Amniotic epithelial cell (primary cell): ENCODE measurements at places on chromosomes 1 and 21.
A peak's percentile ranks its signal among the peaks of the same experiment; 100 is the strongest.

DNA sequence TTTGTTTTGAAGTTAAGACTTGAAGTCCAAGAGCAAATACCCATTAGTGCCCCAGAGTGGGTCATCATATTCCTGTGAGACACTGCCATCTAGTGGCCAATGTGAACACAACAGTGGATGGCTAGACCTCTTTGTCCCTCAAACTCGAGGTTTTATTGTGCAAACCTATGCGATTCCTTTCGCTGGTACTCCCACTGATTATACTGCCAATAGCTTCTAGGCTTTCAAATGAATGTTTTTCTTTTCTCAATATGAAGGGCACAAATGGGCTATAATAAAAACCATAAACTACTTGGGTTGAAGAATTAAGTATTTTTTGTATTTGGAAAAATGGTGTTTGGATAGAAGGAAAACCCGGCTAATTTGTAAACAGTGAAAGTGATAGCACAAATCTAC lies 100.4 kb upstream of the ZNF281 start:
- DNase-seq, result peak; percentile 83

GRCh38 chr1:150259758-150260669 lies 2.4 kb downstream of the CA14 start:
- DNase-seq, result peak; percentile 23

- peak; percentile 63 for DNase-seq
These were observed 2.1 kb upstream of the RAB3GAP2 start for GRCh38 chr1:220274251-220274855.

GRCh38 chr1:8332806-8333205 lies 14.9 kb downstream of the SLC45A1 start:
- DNase-seq, result no peak

DNA sequence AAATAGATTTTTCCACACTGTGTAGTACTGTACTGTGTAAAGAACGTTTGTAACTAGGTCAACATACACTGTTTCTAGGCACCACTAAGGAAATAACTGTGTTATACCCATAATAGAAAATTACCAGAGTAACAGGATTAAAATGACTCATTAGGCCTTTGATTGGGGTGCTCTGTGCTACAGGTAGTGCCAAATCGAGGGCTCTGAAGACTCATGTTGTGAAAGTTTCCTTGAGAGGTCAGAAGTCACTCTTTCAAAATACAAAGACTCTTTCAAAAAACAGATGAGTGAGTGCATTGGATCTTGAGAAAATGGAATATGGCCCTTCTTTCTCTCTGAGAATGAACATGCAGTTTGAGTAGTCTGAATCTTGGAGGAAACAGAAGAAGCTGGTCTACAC lies 143.0 kb downstream of the MRPL39 start:
- DNase-seq, result no peak

DNA sequence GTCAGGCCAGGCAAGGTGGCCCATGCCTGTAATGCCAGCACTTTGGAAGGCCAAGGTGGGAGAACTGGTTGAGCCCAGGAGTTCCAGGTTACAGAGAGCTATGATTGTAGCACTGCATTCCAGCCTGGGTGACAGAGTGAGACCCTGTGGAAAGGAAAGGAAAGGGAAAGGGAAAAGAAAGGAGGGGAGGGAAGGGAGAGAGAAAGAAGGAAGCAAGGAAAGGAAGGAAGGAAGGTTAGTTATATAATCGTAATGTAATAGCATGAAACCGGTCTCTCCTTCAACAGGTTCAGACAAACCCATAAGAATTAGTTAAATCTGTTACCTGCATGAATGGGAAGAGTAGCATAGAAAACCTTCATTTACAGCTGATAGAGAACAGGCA lies 1.2 kb upstream of the PAQR7 start:
- no peak for DNase-seq

- DNase-seq, result no peak
These were observed 329.0 kb downstream of the OLFM3 start for GRCh38 chr1:101667761-101668160.

GRCh38 chr1:36922593-36923426 lies 111.5 kb downstream of the GRIK3 start:
- DNase-seq, result no peak

DNA sequence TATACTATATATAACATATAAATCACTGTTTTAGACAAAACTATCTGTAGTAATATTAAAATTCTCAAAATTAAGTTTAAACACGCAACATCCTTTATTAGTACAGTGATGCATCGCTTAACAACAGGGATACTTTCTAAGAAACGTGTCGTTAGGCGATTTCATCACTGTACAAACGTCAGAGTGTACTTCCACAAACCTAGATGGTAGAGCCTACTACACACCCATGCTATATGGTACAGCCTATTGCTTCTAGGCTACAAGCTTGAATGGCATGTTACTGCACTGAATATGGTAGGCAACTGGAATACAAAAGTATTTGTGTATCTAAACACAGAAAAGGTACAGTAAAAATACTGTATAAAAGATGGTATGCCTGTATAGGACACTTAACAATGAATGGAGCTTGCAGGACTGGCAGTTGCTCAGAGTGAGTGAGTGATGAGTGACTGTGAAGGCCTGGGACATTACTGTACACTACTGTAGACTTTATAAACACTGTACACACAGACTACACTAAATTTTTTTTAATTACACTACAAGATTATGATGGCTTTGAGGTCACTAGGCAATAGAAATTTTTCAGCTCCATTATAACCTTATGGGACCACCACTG lies 10.5 kb downstream of the FOXJ3 start:
- no peak for DNase-seq

GRCh38 chr1:222097588-222097987 lies 355.7 kb upstream of the DUSP10 start:
- no peak for DNase-seq

GRCh38 chr1:164695956-164696665 lies 137.1 kb downstream of the PBX1 start:
- DNase-seq, result no peak

DNA sequence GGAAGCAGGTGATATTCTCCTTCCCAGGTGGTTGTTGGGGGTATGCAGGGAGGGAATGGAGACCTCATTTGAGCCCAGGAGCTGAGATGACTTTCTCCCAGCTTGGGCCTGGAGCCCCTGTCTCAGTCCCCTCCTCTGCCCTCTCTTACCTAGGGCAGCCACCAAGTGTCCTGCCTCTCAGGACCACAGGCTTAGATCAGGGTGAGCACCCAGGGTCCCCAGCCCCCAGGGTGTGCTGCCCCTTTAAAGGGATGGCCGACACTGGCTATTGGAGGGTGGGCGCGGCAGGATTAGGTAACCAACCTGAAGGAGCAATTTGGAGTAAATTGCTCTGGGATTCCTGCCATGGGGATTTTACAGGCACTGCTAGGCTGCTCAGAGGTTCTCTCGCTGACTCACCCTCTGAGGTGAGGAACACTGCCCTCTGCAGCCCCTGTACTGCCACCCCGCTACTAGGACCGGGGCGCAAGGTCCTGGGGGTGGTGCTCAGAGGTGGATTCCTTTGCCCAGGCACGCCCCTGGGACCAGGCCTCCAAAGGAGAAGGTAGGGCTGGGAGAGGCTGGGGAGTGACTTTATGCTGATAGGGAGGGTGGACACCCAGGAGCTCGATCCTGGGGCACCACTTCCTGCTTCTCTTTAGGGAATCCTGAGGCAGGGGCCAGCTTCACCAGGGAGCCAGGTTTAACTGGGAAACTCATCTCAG lies 1.5 kb downstream of the RPS6KA1 start:
- peak; percentile 71 for DNase-seq

- no peak for DNase-seq
These were observed 59.7 kb downstream of the MATN1 start for GRCh38 chr1:30663596-30664091.

GRCh38 chr1:225617479-225617878 lies 35.4 kb downstream of the ENAH start:
- DNase-seq, result peak; percentile 33

- peak; percentile 82 for DNase-seq
These were observed 48.8 kb downstream of the ARHGEF10L start for GRCh38 chr1:17588048-17588871.

GRCh38 chr1:203306089-203306964 lies 1.0 kb downstream of the BTG2 start:
- peak; percentile 55 for DNase-seq

DNA sequence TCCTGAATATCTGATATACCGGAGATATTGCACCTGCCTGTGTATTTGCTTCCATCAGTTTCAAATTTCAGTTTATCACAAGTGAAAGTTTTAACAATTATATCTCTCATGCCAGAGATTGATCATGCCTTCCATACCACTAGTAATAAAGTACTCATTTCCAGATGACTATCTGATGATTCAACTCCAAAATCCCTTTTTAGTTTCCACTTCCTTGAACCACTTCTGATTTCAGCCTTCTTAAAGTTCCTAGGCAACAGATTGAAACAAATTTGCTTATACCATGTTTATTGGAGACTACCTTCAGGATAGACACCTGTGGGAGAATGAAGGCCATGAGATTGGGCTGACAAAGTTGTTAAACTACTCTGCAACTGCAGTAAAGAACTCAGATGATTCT lies 21.5 kb upstream of the COL11A1 start:
- DNase-seq, result peak; percentile 9
